ENCODE measurements at places on chromosomes 7 and 10. TPM values are rescaled to one million over a fixed set of nuclear protein-coding genes. Genes with fewer than 3 reads are reported as not detected.

The HOXA1 gene
- total RNA-seq = 0.83 TPM

- H3K27ac ChIP-seq = no peak overlapping the region
- H3K27me3 ChIP-seq = no peaks in the 10 kb centered on the region
- H3K36me3 ChIP-seq = no peaks in the 10 kb centered on the region
- no peak overlapping the region for H3K4me3 ChIP-seq
These were observed 118.1 kb downstream of the SRI start for GRCh38 chr7:88101769-88102168.

DNA sequence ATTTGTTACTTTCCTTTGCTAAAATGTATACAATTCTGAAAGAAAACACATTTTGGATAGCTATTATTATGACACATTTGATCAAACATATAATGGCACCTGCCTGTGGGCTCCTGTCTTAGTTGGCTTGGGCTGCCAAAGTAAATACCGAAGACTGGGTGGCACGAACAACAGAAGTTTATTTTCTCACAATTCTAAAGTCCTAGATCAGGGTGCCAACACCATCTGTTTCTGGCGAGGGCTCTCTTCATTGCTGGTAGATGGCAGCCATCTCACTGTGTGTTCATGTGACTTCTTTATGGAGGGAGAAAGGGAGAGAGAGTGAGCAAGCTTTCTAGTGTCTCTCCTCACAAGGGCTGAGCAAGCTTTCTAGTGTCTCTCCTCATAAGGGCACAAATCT lies 195.8 kb upstream of the FAM3C start:
- no peak for DNase-seq
- no peaks in the 10 kb centered on the region for H3K4me1 ChIP-seq
- no peaks in the 10 kb centered on the region for H3K27me3 ChIP-seq
- no peak overlapping the region for H3K27ac ChIP-seq

- peak overlapping the region; percentile 49 for H3K4me3 ChIP-seq
- H3K36me3 ChIP-seq = no peaks in the 10 kb centered on the region
- H3K4me1 ChIP-seq = no peaks in the 10 kb centered on the region
- no peak for DNase-seq
- H3K27me3 ChIP-seq = peaks cover 8% of the 10 kb centered on the region
These were observed 33.3 kb upstream of the EBLN1 start for GRCh38 chr10:22250897-22251660.

The ZNF467 gene
- total RNA-seq = not detected

The C10orf62 gene
- total RNA-seq = not detected

GRCh38 chr10:121459622-121460453 lies 138.4 kb downstream of the FGFR2 start:
- no peak overlapping the region for H3K4me3 ChIP-seq
- no peaks in the 10 kb centered on the region for H3K36me3 ChIP-seq
- DNase-seq = no peak
- H3K4me1 ChIP-seq = no peaks in the 10 kb centered on the region

DNA sequence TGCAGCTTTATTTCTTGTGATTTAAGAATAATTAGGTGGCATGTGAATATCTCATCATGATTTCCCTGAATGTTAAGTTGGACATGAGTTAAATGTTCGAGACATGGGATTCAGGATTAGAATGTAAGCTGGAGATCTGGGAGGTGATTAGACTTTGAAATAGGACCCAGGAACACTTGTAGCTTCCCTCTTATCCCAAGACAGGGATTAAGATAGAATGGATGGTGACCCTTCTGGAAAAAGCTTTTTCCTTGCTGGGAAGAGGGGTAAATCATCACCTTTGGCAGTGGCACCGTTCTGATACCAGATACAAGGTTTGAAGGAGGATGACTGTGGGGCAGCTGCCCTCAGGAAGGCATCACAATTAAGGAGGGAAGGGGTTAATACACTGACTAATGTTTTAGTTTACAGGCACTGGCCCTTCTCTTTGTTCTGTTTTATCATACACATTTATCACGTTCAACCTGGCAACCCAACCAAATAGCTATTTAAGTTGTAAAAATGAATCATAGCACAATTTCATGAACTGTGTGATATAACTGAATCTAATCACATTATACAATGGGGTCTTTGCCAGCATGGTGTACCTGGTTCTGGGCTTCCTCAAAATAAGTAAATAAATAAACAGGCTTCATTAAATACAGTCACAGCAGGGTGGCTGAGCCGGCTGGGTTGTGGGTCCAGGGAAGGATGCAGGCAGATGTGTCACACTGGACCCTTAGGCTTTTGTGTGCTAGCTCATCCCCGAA lies 212.7 kb downstream of the LRMDA start:
- no peak for DNase-seq
- H3K36me3 ChIP-seq = no peaks in the 10 kb centered on the region
- H3K27me3 ChIP-seq = peaks cover 6% of the 10 kb centered on the region
- H3K4me1 ChIP-seq = no peaks in the 10 kb centered on the region

DNA sequence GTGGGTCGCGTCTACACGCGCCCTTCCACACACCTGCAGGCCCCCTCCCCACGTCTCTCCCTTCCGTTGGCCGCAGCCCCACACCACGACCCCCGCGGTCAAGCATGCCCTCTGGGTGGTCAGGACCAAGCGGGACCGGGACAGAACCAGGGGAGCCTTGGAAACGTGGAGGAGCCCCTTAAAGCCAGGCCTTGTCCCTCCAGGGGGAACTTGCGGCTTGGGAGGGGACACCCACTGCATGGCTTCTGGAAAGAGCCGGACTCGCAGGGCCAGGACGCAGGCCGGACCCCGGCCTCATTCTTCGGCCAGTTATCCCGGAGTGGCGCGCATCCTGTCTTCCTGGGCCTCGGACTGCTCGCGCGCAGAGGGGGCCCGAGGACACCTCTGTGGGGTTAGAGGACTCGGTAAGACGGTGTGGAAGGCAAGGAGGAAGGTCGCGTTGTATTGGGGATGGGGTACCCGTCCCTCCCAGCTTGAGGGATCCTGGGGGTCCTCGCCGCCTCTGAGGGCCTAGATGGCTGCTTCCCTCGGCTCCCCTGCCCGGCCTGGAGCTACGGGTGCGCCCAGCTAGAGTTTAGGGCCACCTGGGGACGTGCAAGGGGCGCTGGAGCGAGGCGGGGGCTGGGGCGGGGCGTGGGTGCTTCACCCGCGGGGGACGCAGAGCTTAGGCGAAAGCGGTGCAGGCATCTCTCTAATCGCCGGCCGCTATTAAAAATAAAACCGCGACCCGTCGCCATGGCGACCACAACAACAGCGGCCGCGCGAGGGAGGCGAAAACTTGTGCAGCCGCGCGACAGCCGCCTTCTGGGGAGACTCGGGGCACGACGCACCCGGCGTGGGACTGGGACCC lies 1.8 kb upstream of the PDGFA start:
- H3K27me3 ChIP-seq = peaks cover 40% of the 10 kb centered on the region
- peaks cover 5% of the 10 kb centered on the region for H3K4me1 ChIP-seq
- no peak overlapping the region for H3K27ac ChIP-seq
- peak; percentile 16 for DNase-seq

The FAM185A gene
- 4.3 TPM for total RNA-seq

DNA sequence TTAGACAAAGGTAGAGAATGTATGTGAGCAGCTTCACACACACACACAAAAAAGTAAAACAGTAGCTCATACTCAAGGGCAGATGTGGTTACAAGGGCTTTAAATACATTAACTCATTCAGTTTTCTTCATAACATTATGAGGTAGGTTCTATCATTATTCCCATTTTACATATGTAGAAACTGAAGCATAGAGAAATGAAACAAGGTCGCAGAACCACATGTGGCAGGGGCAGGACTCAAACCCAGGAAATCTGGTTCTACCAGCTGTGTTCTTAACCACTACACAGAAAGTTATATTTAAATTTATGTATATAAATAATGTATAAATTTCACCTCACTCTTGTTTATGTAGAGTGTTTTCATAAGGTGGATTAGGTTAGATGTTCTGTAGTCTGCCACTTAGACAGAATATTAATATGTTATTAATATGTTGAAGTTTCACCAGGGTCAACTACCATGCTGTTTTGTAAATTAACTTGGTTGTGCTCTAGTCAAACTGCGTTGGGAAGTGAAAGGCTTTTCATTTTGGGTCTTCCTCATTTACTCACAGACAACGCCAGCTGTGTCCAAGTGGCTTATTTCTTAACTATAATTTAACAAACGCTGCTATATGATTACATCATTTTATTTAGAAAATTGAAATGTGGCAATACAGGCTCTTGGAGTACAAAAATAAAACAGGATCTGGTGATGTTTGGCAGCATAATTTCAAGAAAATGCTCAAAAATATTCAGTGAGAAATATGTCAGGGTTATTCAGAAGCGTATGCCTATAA lies 138.4 kb downstream of the MDFIC start:
- no peaks in the 10 kb centered on the region for H3K36me3 ChIP-seq
- no peak overlapping the region for H3K27ac ChIP-seq
- H3K4me1 ChIP-seq = no peaks in the 10 kb centered on the region
- H3K4me3 ChIP-seq = no peak overlapping the region

- no peak overlapping the region for H3K4me3 ChIP-seq
- no peaks in the 10 kb centered on the region for H3K36me3 ChIP-seq
- no peaks in the 10 kb centered on the region for H3K4me1 ChIP-seq
- H3K27ac ChIP-seq = no peak overlapping the region
These were observed 151.3 kb upstream of the SP4 start for GRCh38 chr7:21276471-21277035.

The HOXA4 gene
- total RNA-seq = 1.1 TPM

- H3K27ac ChIP-seq = peak overlapping the region; percentile 84
- H3K27me3 ChIP-seq = no peaks in the 10 kb centered on the region
- no peak overlapping the region for H3K4me3 ChIP-seq
- H3K36me3 ChIP-seq = 0 out of 2 replicates have a peak, but pooled peaks cover 2% of the 10 kb centered on the region
These were observed 38.6 kb upstream of the SH2D4B start for GRCh38 chr10:80498833-80499741.

GRCh38 chr7:129830949-129831348 lies 121.8 kb downstream of the UBE2H start:
- H3K27ac ChIP-seq = peak overlapping the region; percentile 75
- peaks cover 21% of the 10 kb centered on the region for H3K4me1 ChIP-seq
- peaks cover 26% of the 10 kb centered on the region for H3K36me3 ChIP-seq
- no peak overlapping the region for H3K4me3 ChIP-seq
- H3K27me3 ChIP-seq = no peaks in the 10 kb centered on the region

DNA sequence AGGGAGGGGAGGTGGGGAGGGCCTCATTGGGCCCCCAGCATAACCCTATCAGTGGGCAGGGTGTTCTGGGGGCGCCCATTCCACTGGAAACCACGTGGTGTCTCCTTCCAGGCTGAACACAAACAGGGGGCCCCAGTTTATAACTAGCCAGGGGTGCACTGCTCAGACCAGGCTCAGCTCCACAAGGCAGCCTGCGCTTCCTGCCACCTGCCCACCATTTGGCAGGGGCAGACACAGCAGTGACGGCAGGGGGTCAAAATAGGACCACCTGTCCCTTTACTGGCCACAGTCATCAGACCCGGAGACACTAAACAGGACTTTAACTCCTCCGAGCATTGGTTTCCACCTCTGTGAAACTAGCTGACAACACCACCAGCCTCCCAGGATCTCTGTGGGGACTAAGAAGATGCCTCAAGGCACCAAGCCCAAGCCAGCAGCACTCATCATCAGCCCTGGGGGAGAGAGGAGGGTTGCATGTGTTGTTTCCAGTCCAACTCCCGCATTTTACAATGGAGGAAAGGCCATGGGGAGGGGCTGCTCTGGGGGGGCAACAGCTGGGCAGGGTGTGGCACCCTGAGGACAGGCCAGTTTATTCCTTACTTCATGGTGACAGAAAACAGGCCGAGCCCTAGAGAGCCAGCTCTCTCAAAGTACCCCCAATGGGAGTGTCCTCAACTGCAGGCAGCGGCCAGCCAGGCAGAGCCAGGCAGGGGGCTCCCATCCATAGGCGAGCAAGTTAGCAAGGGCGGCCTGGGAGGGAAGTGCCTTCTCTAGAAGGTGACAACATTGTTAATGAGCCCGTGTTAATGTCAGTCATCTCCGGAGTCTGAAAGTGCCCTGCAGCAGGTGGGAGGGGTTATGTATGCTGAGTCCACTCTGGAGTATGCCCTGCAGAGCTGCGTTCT lies 127.6 kb downstream of the TNS3 start:
- H3K4me1 ChIP-seq = peaks cover 48% of the 10 kb centered on the region
- peak; percentile 29 for DNase-seq
- H3K36me3 ChIP-seq = no peaks in the 10 kb centered on the region
- H3K4me3 ChIP-seq = no peak overlapping the region
- H3K27ac ChIP-seq = peak overlapping the region; percentile 90

The FAM241B gene
- 0.18 TPM for total RNA-seq

GRCh38 chr7:100951888-100952560 lies 2.7 kb downstream of the MUC3A start:
- no peaks in the 10 kb centered on the region for H3K36me3 ChIP-seq
- H3K27me3 ChIP-seq = peaks cover 48% of the 10 kb centered on the region
- no peak overlapping the region for H3K27ac ChIP-seq
- no peak for DNase-seq

The THSD7A gene
- 0.18 TPM for total RNA-seq

DNA sequence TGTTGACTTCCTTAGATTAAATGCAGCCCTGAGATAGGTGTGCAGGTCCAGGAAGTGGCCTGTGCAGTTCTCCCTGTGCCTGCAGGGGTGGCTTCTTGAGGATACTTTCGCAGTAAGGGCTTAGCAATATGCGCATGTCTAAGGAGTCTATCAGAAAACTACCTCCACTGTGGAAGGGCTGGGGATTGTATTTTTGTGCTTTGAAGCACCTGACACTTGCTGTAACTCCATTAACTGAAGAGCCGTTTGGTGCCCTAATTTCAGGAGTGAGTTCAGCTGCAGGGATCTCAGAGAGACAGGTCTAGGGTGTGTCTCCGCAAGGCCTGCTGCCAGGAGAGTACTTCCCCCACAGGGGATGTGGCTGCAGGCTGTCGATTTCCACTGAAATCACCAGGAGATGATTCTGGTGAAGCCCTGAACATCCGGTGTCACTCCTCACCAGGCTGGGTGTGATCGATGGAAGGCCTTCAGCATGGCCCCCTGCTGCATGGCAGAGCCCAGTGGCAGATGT lies 35.5 kb downstream of the IKZF1 start:
- no peaks in the 10 kb centered on the region for H3K36me3 ChIP-seq
- peaks cover 2% of the 10 kb centered on the region for H3K27me3 ChIP-seq
- no peak overlapping the region for H3K27ac ChIP-seq
- no peaks in the 10 kb centered on the region for H3K4me1 ChIP-seq
- H3K4me3 ChIP-seq = no peak overlapping the region
- no peak for DNase-seq

- H3K36me3 ChIP-seq = peaks cover 15% of the 10 kb centered on the region
- no peak overlapping the region for H3K4me3 ChIP-seq
- H3K4me1 ChIP-seq = no peaks in the 10 kb centered on the region
- DNase-seq = no peak
- no peaks in the 10 kb centered on the region for H3K27me3 ChIP-seq
These were observed 27.4 kb downstream of the GTF2I start for GRCh38 chr7:74684921-74685320.

The TMEM184A gene
- 0.28 TPM for total RNA-seq

The MCM10 gene
- total RNA-seq = 11.8 TPM

DNA sequence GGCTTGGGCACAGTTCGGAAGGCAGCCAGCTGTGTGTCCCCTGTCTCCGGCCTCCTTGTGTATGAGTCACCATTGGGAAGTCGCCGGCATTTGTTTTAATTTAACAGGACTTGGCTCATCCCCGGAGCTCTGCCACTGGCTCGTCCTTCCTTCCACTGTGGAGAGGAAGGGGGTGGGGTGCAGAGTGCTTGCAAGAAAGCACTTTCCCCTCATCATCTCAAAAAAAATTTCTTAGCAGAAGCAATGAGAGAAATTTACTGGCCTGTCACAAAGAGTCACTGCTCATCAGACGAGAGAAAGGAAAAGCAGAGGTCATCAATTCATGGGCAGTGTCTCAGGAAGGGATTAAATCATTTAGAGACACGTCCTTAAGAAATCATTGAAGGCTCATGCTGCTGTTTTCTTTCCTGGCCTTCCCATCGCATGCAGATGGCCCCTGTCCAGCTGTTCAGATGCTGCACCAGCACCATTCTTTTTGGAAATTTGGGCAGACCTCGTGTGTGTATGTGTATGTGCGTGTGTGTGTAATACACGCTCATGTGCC lies 93.3 kb downstream of the BMS1 start:
- H3K36me3 ChIP-seq = no peaks in the 10 kb centered on the region
- peaks cover 2% of the 10 kb centered on the region for H3K27me3 ChIP-seq
- H3K27ac ChIP-seq = no peak overlapping the region
- no peaks in the 10 kb centered on the region for H3K4me1 ChIP-seq
- H3K4me3 ChIP-seq = no peak overlapping the region

The LRRC17 gene
- 280 TPM for total RNA-seq

Data from IMR-90 (cell line).